ENCODE measurements at places on chromosomes 6 and 20.

GRCh38 chr6:148739822-148740128 lies 7.1 kb upstream of the UST start:
- no peak for DNase-seq

- DNase-seq = no peak
Observed at GRCh38 chr6:139174961-139175360, 40.1 kb downstream of the HECA start.

DNA sequence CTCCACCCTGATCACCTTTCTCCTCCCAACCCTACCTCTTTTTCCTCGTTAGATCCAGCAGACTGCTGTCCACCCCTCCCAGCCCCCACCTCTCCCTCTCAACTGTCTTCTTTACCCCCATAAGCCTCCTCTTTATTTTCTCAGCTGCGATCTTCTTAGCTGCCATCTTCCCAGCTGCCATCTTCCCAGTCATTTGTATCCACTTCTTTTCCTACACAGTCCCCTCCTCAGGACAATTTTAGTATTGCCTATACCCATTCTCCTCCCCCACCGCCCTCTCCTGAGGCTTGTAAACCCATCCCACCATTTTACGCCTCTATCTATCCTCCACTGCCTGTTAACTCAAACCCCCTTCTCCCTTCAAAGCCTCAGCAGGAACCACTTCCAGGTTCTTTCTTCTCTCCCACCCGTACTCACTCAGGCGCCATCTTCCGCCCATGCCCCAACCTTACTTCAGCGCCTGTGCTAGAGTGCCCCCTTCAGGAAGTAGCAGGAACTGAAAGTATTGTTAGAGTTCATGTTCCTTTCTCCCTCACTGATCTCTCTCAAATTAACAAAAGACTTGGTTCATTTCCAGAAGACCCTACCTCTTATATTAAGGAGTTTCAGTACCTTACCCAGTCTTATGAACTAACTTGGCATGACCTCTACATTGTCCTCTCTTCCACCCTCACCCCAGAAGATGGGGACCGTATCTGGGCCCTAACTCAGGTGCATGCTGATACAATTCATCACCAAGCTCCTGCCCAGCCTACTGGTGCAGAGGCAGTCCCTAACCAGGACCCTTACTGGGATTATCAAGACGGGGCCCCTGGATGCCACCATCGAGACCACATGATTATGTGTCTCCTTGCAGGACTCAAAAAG lies 236.0 kb downstream of the ADGRG6 start:
- peak; percentile 37 for DNase-seq

GRCh38 chr20:3559637-3560036 lies 88.8 kb downstream of the ATRN start:
- no peak for DNase-seq

DNA sequence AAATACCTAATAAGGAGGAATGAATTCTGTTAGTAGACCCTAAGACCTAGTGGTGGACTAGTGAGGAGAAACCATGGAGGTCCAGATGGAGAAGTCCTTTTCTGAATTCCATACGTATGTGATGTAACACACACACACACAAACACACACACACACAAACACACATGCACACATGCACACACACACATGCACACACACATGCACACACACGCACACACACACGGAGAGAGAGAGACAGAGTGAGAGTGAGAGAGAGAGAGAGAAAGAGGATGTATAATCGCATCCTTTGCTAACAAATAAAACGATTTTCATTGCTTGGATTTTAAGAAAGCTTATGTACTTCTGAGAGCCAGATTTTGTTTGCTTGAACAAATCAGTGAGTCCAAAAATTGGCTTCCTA lies 132.6 kb upstream of the CEP162 start:
- DNase-seq = no peak
